ENCODE measurements at places on chromosomes 1 and 21.
A peak's percentile ranks its signal among the peaks of the same experiment; 100 is the strongest.

DNA sequence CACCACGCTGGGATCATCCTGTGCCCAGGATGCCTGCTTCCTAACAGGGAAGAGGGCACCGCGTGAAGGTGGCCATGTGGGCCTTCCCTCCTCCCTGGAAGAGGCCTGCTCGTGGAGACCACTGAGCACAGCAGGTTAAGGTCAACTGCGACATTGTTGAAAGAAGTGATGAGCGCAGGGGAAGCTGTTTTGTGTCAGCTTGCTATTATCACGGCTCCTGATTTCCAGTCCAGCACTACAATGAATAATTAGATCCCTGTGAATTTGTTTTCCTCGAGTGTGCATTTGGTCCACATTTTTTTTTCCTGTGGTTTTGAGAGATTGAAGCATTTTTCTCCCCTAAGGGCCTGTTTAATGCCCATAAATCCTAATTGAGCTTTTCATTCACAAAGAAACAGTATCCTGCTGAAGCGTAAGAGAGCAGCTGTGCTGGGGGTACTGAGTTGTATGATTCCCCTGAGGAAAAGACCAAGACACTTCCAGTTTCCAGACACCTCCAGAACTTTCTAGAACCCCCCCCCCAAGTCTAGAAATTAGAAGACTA lies 204.9 kb downstream of the KCNJ6 start:
- no peaks in the 10 kb centered on the region for H3K4me1 ChIP-seq
- H3K27me3 ChIP-seq: peaks cover 27% of the 10 kb centered on the region
- no peak overlapping the region for H3K4me3 ChIP-seq
- no peaks in the 10 kb centered on the region for H3K36me3 ChIP-seq
- no peak for ATAC-seq

- no peak overlapping the region for H3K4me3 ChIP-seq
- ATAC-seq: no peak
- no peaks in the 10 kb centered on the region for H3K4me1 ChIP-seq
- H3K27me3 ChIP-seq: no peaks in the 10 kb centered on the region
Observed at GRCh38 chr1:187641015-187641414, 812.3 kb downstream of the PLA2G4A start.

DNA sequence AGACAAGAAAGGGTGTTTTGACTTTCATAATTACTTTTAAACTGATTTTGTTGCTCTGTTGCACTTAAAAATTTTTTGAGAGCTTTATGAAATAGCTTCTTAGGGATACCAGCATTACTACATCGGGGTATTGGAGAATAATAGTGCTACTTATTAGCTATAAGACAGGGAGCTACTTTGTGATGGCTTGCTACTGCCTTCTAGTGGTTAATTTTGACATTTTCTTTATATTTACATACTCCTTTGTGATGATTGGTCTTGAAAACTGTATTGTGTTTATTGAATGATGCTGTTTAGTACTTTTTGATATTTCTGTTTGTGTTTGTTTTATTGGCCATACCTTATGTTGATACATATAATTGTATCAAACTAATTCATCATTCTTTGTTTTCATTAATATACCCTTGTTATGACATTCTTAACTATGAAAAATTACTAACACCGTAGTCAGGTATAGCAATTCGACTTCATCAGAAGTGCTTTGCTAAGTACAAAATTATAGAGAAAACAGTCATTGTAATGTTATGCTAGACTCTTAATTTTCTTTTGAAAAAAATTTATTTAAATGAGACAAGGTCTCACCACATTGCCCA lies 85.5 kb downstream of the CLIC4 start:
- H3K36me3 ChIP-seq: no peaks in the 10 kb centered on the region
- no peak overlapping the region for H3K27ac ChIP-seq
- no peak overlapping the region for H3K4me3 ChIP-seq
- ATAC-seq: peak; percentile 51
- no peaks in the 10 kb centered on the region for H3K27me3 ChIP-seq
- H3K4me1 ChIP-seq: peaks cover 48% of the 10 kb centered on the region

GRCh38 chr21:17819877-17820229 lies 697 bp upstream of the C21orf91 start:
- H3K27ac ChIP-seq: peak overlapping the region; percentile 92
- H3K27me3 ChIP-seq: no peaks in the 10 kb centered on the region
- H3K4me3 ChIP-seq: peak overlapping the region; percentile 80
- H3K36me3 ChIP-seq: no peaks in the 10 kb centered on the region
- H3K4me1 ChIP-seq: peaks cover 18% of the 10 kb centered on the region

- H3K4me1 ChIP-seq: no peaks in the 10 kb centered on the region
- no peak overlapping the region for H3K27ac ChIP-seq
- H3K4me3 ChIP-seq: no peak overlapping the region
- ATAC-seq: no peak
Observed at GRCh38 chr1:192311281-192311680, 5.5 kb upstream of the RGS21 start.

DNA sequence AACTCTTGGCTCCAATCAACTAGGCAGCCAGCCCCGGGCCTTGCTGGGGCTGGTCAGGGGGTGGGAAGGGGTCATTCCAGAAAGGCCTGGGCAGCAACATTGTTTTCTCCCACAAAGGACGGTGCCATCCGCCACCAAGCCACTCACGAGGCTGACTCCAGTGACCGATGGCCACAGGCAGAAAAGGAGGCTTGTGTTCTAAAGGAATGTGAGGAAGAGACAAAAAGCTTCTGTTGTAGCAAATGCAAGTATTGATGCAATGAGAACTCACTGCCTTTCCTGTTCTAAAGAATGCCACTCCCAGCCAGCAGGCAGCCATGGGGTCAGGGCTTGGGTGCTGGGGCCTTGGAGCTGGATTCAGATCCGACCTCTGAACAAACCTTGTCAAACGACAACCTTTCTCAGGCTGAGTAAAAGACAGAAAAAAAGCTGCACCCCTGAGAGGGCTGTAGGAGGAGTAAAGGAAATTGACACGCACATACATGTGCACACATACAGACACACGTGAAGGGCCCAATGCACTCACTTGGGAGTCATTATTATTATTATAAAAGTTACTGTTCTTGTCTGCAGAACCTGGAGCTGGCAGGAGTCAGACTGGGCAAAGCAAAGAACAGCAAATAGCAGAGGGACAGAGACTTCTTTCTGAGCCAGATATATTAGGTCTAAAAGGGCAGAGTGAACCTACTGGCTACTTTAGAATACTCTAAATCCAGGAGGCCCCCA lies 13.9 kb upstream of the PRMT2 start:
- peaks cover 25% of the 10 kb centered on the region for H3K27me3 ChIP-seq
- no peaks in the 10 kb centered on the region for H3K4me1 ChIP-seq
- no peaks in the 10 kb centered on the region for H3K36me3 ChIP-seq
- no peak overlapping the region for H3K4me3 ChIP-seq
- no peak overlapping the region for H3K27ac ChIP-seq

DNA sequence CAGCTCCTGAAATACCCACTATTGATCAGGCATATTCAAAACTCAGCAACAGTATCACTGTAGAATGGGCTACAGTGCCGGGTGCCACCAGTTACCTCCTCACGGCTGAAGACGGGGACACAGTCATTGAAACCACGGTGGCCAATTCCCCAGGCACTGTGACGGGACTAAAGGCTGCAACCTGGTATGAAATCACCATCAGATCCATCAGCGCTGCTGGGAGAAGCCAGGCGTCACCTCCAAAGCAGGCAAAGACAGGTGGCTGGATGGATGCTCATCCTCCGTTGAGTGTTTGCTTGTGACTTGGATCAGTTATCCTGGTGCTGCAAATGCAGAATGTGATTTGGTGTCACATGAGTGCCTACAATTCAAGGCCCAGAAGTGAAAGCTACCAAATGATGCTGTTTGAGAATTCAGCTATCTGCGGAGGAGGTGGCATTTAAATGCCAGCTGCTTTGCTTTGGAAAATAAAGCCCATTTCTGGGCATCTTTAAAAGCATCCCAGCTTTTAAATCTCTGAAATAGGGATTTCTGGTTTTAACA lies 5.1 kb downstream of the FNDC7 start:
- no peaks in the 10 kb centered on the region for H3K36me3 ChIP-seq
- H3K27me3 ChIP-seq: peaks cover 15% of the 10 kb centered on the region
- no peak overlapping the region for H3K4me3 ChIP-seq
- H3K4me1 ChIP-seq: no peaks in the 10 kb centered on the region
- no peak overlapping the region for H3K27ac ChIP-seq

GRCh38 chr1:13823126-13823880 lies 123.3 kb downstream of the PRDM2 start:
- no peak overlapping the region for H3K27ac ChIP-seq
- ATAC-seq: no peak
- peaks cover under 1% of the 10 kb centered on the region for H3K4me1 ChIP-seq

DNA sequence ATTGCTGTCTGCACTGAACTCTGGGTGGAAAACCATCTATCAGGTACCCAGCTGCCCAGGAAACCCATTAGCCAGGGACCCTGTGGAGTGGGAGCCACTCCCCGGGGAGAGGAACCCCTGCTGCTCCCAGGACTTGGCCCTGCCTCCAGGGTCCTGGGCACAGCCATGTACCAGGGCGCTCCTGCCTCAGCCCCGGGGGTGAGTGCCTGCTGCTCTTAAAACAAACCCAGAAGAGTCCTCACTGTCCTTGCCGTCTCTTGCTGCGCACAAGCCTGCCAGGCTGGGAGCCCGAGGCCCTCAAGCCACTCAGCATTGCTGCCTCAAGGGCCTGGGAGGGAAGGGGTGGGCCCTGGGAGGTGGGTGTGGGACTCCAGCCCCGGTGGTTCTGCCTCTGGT lies 3.4 kb upstream of the SLC25A34 start:
- peaks cover 33% of the 10 kb centered on the region for H3K36me3 ChIP-seq
- peak overlapping the region; percentile 51 for H3K27ac ChIP-seq
- peaks cover 2% of the 10 kb centered on the region for H3K4me1 ChIP-seq
- H3K27me3 ChIP-seq: no peaks in the 10 kb centered on the region
- ATAC-seq: no peak

- H3K36me3 ChIP-seq: peaks cover 6% of the 10 kb centered on the region
- no peak for ATAC-seq
- no peaks in the 10 kb centered on the region for H3K27me3 ChIP-seq
- peaks cover 15% of the 10 kb centered on the region for H3K4me1 ChIP-seq
Observed at GRCh38 chr1:179128520-179128919, 46.6 kb downstream of the TOR3A start.

DNA sequence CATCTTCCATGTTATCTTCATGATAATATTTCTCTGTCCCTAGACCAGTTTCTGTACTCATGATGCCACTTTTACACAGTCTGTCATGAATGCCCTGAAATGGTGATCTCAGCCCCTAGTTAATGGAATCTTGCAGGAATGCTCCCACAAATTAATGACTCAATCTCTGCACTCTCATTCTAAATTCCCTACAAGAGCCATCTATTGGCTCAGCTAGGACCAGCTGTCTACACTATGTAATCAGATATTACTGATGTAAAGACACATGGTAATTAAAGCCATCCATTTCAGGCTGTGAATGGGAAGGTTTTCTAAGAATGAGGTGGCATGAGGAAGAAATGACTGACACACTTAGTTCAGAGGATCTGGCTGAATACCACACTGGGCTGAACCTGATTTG lies 199.1 kb upstream of the KCND3 start:
- H3K4me1 ChIP-seq: no peaks in the 10 kb centered on the region
- H3K4me3 ChIP-seq: no peak overlapping the region
- H3K36me3 ChIP-seq: no peaks in the 10 kb centered on the region

DNA sequence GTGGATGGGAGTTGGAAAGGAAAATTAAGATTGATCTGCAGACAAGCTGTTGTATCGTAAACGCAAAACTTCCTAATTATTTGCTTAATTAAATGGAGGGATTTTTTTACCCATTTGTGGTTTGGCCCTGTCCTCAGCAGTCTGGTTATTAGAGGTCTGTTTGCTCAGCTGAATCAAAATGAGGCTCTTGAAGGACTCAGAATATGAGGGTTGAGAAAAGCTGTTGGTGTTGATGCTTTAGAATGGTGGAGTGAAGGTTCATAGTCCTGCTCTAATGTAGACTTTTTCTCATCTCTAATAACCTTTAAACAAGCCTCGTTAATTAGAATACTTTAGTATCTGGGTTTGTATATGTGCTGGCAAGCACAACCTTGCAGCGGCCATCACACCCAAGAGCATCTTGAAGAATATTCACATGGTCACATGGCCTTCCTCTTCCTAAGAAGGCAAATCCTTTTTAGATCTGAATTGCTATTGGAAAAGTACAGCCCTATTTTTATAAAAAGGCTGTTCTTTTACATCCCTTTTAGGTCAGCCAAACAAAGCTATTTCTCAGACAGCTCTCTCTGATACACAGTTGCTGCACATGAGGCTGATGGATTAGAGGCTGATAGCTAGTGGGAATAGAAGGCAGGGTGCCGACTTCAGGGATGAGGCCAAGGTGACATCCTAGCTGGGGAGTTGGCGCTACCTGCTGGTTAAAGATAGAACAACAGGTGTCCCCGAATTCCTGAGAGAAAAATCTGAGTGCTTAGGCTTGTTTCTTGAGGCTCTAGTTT lies 53.8 kb downstream of the MACF1 start:
- H3K27ac ChIP-seq: peak overlapping the region; percentile 10
- ATAC-seq: peak; percentile 55
- H3K36me3 ChIP-seq: peaks cover 6% of the 10 kb centered on the region
- peaks cover 29% of the 10 kb centered on the region for H3K4me1 ChIP-seq
- no peak overlapping the region for H3K4me3 ChIP-seq

DNA sequence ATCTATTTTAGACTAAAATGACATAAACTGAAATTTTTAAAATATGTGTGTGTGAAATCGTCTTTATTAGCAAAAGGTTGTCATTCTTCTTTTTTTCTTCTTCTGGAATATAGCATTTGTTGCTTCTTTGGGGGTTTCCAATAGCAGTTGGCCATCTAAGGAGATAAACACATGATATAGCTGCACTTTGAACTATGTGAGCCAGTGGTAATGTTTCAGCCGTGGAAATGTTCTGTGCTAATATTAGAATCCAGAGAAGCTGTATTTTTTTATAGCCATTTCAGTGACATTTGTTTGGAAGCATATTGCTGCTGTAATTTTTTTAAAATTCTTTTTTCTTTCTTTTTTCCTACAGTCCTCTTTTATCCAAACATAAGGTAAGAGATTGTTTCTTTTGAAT lies 75.1 kb downstream of the CNST start:
- H3K36me3 ChIP-seq: peaks cover 26% of the 10 kb centered on the region
- H3K27me3 ChIP-seq: no peaks in the 10 kb centered on the region
- ATAC-seq: no peak
- H3K4me1 ChIP-seq: no peaks in the 10 kb centered on the region
- no peak overlapping the region for H3K4me3 ChIP-seq

DNA sequence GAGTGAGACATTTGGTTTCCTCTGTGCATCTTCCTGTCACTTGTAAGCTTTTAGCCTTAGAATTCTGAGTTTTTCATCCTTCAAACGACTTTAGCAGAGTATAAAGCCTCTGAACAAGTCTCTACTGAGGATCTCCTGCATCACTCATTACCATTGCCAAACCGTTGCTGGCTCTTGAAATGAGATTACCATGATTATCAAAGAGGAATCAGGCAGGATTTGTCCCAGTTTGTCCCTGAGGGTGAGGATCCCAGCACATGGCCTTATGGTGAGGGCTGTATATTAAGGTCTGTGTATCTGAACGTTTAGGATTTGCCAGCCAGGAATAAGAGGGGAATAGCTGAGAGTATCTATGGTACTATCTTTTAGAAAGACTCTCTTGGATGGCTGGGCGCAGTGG lies 169.5 kb upstream of the L1TD1 start:
- no peaks in the 10 kb centered on the region for H3K27me3 ChIP-seq
- H3K27ac ChIP-seq: no peak overlapping the region
- peaks cover 52% of the 10 kb centered on the region for H3K36me3 ChIP-seq
- no peak for ATAC-seq
- no peak overlapping the region for H3K4me3 ChIP-seq

- peaks cover 34% of the 10 kb centered on the region for H3K4me1 ChIP-seq
- H3K27me3 ChIP-seq: no peaks in the 10 kb centered on the region
- H3K4me3 ChIP-seq: no peak overlapping the region
- ATAC-seq: no peak
Observed at GRCh38 chr1:59071876-59072582, 224.9 kb upstream of the FGGY start.

Data from stimulated activated memory B cell treated with anti-CD40 and anti-IgM and Interleukin-4, amounts not matched to agents 10 μg/mL and 1 μg/mL and 100 μg/mL, for 72 hours (primary cell).